Hematopoietic multipotent progenitor cell treated with erythropoietin and hydrocortisone succinate and interleukin-3 and kit ligand, for 15 days (in vitro differentiated cells): ENCODE measurements at places on chromosomes 1 and 21.

DNA sequence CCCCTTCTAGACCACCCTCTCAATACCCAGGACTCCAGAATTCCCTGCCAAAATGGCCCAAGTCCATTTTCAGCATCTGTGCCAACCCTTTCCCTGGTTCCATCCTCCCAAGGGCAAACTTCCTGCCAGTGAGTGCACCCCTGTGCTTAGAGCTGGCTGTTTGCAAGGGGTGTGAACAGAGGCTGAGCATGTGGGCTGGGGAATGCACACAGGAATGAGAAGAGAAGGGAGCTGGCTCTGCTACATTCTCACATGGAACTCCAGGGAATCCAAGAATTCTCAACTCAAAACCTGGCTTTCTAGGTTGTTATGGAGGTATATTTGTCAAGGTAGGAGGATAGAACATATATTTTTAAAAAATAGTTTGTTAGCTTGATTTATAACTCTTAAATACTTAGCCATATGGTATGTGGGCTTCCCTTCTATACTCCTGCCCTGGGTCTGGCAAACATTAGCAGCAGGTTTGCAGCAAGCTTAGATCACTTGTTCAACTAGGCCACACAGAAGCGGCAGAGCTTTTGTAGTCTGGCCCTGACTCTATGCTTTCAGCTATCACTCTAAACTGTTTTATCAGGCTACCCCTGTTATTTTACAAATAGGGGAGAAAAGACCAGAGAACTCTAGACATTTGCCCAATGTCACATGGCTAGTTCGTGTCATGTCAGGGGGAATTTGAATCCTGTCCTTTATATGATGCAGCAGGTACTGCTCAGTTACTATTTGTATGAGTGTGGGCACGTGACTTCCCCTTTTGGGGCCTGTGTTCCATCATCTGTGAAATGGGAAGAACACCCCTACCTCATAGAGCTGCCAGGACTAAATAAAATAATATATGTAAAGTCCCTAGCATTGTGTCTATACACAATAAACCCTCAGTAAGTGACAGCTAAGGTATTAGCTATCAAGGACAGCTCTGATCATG is 8.1 kb upstream of the STMN1 start:
- no peak for DNase-seq

- DNase-seq: no peak
Observed at GRCh38 chr1:77319036-77319705, 37.4 kb downstream of the AK5 start.

- DNase-seq: no peak
Observed at GRCh38 chr1:9400425-9401079, 107.9 kb downstream of the SPSB1 start.

GRCh38 chr1:184896000-184896399 is 78.3 kb downstream of the NIBAN1 start:
- no peak for DNase-seq

DNA sequence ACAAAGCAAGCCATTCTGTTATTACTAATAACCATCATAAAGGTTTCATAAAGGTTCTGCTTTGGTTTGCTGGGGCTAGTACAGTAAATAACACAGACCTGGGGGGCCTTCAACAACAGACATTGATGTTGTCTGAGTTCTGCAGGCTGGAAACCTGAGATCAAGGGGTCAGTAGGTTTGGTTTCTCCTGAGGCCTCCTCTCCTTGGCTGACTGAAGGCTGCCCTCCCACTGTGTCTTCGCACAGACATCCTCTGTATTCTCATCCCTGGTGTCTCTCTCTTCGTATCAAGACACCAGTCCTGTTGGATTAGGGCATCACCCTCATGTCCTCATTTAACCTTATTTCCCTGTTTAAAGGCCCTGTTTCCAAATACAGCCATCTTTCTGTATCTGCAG is 37.3 kb downstream of the HUNK start:
- no peak for DNase-seq

GRCh38 chr1:160522136-160522535 is 919 bp downstream of the SLAMF6 start:
- no peak for DNase-seq

- no peak for DNase-seq
Observed at GRCh38 chr1:44103270-44104131, 15.1 kb upstream of the KLF17 start.

DNA sequence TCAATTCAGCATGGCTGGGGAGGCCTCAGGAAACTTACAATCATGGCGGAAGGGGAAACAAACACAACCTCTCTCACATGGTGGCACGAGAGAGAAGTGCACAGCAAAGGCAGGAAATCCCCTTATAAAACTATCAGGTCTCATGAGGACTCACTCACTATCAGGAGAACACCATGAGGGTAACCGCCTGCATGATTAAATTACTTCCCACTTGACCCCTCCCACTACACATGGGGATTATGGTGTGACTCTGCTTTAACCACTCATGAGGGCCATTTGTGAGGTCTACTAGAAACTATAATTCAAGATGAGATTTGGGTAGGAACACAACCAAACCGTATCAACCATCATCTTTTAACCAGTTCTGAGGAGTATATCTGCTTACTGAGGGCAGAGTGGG is 387.4 kb upstream of the NFIA start:
- DNase-seq: no peak

GRCh38 chr21:35614396-35614921 is 445.9 kb downstream of the SETD4 start:
- DNase-seq: no peak
